NCI-H187 (cell line): ENCODE measurements at places on chromosomes 5 and 9.

DNA sequence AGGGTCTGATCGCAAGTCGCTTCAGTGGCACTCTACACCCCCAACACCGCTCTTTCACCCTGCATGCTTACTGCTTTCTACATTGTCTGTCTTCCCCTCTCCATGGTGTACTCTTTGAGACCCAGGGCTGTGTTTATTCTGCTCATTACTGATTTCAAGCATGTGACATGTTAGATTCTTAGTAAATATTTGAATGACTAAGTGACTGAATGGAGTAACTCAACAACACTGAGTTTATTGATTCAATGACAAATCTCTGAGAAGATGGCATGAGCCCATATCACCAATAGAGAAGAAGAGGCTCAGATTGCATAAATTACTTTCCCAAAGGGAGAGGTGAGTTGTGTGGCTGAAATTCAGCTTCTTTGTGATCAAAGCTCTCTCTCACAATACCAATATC is 89.7 kb upstream of the OSMR start:
- no peak for DNase-seq

DNA sequence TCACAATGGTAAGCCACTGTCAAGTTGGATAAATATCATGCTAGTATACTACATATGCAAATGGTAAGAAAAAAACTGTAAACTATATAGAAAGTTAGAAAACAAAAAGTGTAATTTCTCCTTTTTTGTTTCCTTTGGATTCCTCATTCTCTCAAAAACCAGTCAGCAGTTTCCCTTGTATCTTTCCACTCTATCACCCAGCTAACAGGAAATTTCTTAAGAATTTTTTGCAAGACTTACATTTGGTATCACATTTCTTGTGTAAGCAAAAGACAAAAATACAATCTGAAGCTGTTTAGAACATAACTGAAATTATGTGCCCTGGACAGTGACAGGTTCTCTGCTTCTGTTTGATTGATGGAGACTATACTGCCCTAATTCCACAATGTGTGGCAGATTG is 25.2 kb upstream of the MSH3 start:
- no peak for DNase-seq

DNA sequence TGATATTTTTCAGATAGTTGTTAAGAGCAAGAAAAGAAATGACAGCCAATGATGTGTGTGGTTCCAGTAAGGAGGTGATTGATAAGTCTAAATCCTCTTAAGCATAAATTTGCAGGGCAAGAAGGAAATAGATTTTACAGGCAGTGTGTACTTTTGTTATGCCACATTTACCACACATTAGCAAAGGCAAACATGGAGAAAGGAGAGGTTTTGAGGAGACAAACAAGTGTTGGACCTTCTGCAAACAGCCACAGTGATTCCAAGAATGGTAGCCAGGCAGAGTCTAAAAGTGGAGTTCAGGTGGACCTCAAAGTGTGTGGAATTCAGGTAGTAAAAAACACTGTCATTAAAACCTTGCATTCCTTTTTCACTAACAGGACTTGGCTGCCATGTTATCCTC is 295.9 kb upstream of the ITGA1 start:
- peak; percentile 96 for DNase-seq

- no peak for DNase-seq
Observed at GRCh38 chr5:43227655-43228054, 35.6 kb downstream of the NIM1K start.

DNA sequence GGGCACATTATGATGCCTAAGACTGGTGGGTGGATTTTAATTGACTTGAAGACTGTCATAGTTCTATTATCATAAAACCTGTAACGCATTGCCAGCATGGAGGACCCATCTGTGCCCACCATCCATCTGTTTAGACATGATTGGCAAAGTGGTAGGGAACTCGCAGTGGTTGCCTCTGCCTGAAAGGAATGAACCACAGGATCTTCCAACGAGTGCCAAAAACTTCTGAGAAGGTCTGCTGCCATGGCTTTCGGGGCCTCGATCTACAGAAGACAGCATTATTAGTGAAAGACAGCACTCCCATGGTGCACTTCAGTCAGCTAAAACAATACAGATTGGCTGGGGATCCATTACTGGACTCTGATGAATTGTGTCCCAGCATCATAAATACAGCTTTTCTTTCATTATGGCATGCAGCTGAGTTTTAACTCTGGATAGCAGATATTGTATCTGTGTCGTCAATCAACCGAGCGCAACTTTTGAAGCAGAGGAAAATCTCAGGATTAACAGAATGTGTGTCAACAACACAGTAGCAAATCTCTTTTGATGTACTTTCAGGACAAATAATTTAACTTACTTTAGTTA is 74.3 kb downstream of the ZDHHC21 start:
- no peak for DNase-seq

- DNase-seq = no peak
Observed at GRCh38 chr5:59548807-59549357, 344.6 kb downstream of the PDE4D start.

DNA sequence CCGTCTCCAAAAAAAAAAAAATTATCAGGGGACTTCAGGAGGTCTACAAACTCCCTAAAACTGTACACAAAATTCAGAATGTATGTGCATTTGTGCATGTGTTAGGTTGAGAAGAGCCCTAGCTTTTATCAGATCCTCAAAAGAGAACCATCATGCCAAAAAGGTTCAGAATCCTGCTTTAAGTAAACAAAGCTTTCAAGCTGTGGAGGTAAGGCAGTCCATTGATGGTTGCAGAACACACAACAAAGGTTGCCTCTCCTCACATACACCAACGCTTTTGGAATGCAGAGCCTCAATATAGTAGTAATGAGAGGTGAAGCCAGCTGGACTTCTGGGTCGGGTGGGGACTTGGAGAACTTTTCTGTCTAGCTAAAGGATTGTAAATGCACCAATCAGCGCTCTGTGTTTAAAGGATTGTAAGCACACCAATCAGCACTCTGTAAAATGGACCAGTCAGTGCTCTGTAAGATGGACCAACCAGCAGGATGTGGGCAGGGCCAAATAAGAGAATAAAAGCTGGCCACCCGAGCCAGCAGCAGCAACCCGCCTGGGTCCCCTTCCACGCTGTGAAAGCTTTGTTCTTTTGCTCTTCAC is 57.9 kb upstream of the RNF38 start:
- DNase-seq = no peak

GRCh38 chr9:1170918-1171317 is 120.8 kb downstream of the DMRT2 start:
- no peak for DNase-seq

GRCh38 chr5:132753135-132753987 is 6.1 kb downstream of the CCNI2 start:
- no peak for DNase-seq

GRCh38 chr5:150593996-150594395 is 46.5 kb upstream of the SYNPO start:
- no peak for DNase-seq

DNA sequence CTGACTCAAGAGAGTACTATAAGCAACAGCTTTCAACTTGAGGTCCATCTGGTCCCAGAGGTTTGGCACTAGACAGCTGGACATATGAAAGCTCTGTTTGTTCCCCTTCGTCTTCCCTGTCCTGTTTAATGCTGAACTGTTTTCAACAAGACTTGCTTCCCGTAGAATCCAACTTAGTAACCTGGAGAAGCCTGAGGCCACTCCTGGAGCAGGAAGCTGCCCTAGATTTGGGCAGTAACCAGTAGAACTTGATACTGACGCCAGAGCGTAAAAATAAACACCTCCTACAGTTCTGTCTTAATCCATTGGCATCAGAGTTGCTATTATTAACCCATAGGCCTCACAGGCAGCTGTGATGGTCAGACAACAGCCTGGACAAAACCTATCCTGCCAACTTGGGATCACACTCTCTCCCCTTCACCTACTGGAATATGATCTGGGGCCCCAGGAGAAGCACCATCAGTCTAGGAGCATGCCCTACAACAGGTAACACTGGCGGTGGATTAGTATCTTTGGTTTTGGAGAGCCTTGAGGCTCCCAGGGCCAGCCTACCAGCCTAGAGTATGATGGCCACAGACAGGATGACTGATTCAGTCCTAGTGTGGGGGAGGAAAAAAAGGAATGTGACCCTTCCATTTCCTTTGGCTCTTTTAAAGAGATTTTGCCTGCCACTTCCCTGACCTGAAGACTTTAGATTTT is 29.2 kb downstream of the RUSC2 start:
- no peak for DNase-seq

- DNase-seq = no peak
Observed at GRCh38 chr5:126043688-126044087, 379.5 kb upstream of the GRAMD2B start.

DNA sequence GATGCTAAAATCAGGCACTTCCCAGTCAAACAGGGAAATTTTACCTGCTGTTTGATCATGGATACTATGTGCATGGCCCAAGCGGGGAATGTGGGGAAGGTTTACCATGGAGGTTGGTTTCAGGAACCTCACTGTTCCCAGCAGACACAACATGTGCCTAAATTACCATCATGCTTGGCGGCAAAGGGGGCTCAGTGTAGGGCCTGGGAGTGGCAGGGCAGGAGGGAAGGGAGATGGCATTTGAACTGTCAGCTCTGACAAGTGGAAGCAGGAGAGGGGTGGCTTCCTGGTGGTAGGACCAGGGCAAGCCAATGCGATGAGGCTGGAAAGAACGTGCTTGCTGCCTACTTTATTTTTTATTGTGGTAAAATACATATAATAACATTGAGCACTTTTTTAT is 71.7 kb upstream of the SLC25A51 start:
- no peak for DNase-seq

GRCh38 chr9:92763721-92764380 is 782 bp downstream of the BICD2 start:
- no peak for DNase-seq
